Thoracic aorta (tissue), 2 donors: ENCODE measurements at places on chromosomes 1 and 21. TPM values are rescaled to one million over a fixed set of nuclear protein-coding genes. Genes with fewer than 3 reads are reported as not detected.

- DNase-seq: no peak
Measured at GRCh38 chr1:147634645-147635044, 35.7 kb downstream of the ACP6 start.

DNA sequence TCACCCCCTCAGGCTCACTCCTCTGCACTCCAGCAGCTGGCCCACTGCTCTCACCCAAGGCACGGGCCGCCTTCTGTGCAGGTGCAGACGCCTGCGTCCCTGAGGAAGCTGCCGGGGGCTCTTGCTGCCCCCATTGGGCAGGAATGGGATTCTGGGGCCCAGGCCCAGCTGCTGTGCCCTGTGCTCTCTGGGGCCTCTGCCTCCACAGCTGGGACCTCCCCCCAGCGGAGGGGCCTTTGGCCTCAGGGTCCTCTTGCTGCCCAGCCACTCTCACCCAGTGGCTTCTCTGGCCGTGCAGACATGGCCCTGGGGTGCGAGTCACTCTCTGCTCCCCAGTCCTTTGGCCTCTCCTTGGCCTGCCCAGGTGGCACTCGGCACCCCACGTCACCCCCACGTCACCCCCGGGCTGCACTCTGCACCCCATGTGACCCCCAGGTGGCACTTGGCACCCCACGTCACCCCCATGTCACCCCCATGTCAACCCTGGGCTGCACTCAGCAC lies 19.1 kb upstream of the LRRC3 start:
- DNase-seq: no peak

GRCh38 chr1:234969581-234970400 lies 158.8 kb downstream of the TOMM20 start:
- DNase-seq: no peak

GRCh38 chr1:51088474-51088873 lies 13.6 kb upstream of the C1orf185 start:
- no peak for DNase-seq

The KCND3 gene
- total RNA-seq: 16.6 TPM

GRCh38 chr1:207316622-207317391 lies 4.7 kb upstream of the CD55 start:
- DNase-seq: no peak

GRCh38 chr21:41627428-41627827 lies 119.5 kb upstream of the TMPRSS2 start:
- no peak for DNase-seq
